Body of pancreas (tissue), 4 donors: ENCODE measurements at places on chromosomes 3 and 15. TPM values are rescaled to one million over a fixed set of nuclear protein-coding genes. Genes with fewer than 3 reads are reported as not detected.

Gene RAP2B
- total RNA-seq: 6.5 TPM

Gene CPN2
- total RNA-seq: not detected

Gene ALDH1L1
- 54.7 TPM for total RNA-seq

Gene CHP1
- total RNA-seq: 61.0 TPM

Gene ANKUB1
- total RNA-seq: not detected

Gene ADAMTS7
- total RNA-seq: 0.33 TPM
